ENCODE measurements at places on chromosomes 5 and 9.

DNA sequence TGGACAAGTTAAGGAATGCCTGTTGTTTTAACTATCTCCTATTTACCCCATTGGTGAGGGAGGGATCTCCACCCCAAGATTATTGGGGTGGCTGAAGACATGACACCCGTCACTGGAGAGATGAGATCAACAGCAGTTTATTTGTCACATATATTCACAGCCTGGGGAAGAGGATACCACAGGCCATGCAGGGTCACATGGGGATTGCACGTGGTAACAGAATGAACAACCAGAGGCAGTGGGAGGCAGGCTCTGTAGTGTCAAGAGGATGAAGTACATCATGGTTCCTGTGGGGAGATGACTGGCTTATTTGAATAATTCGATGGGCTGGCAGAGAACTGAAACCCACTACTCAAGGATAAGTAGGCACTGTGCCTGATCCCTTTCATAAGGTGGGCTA is 18.6 kb upstream of the SHISAL2B start:
- DNase-seq: no peak

DNA sequence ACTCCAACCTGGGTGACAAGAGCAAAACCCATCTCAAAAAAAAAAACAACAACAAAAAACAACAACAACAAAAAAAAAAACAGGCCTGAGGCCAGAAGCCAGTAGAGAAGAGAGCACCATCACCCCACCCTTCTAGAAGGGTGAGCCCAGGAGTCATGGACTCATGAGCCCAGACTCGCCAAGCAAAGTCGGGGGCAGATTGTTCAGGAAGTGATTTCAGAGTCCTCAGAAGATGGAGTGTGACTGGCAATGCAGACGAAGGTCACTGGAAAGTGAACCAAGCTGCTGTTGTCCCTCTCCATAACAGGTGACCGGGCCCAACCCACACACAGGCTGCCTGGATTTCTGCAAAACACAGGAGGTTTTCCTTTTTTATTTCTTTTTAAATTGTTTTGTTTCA is 9.0 kb upstream of the WDR38 start:
- DNase-seq: no peak

- DNase-seq: no peak
Observed at GRCh38 chr9:117752894-117753293, 48.7 kb downstream of the TLR4 start.

DNA sequence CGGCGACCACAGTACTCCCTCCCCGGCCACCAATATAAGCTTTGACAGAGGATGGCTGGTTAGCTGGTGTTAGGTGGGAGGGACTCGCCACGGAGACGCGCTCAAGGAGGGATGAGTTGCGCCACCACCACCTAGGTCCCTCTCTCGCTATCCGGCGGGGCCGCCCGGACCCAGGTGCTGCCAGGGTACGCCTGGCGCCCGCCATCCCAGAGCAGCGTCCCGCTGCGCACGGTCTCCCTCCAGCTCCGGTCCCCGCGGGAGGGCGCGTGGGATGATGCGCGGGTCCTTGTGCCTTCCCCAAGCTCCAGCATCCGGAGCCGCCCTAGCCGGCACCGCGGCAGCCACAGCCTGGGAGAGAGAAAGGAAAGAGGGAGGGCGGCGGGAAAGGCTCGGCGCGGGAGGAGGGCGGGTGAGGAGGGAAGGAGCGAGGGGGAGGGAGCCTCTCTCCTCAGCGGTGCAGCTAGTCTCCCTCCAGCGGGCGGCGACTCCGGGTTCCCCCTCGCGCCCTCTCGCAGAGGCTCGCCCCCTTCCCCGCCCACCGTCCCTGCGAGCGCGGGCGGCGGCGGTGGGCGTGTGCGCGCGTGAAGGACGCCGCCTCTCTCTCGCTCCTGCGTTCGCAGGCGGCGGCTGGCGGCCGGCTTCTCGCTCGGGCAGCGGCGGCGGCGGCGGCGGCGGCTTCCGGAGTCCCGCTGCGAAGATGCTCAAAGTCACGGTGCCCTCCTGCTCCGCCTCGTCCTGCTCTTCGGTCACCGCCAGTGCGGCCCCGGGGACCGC is at the start of gene CAMK4:
Gene CAMK4 (plus strand): TSS at position 598 of the 774 bp plus-strand sequence. CDS start 100 bp downstream, at position 698.
- DNase-seq: peak; percentile 74

GRCh38 chr9:14909961-14910805 is at the start of gene FREM1:
Gene FREM1 (minus strand): TSS chr9:14910428. CDS start chr9:14868977, 41,451 bp downstream.
- peak; percentile 74 for DNase-seq

DNA sequence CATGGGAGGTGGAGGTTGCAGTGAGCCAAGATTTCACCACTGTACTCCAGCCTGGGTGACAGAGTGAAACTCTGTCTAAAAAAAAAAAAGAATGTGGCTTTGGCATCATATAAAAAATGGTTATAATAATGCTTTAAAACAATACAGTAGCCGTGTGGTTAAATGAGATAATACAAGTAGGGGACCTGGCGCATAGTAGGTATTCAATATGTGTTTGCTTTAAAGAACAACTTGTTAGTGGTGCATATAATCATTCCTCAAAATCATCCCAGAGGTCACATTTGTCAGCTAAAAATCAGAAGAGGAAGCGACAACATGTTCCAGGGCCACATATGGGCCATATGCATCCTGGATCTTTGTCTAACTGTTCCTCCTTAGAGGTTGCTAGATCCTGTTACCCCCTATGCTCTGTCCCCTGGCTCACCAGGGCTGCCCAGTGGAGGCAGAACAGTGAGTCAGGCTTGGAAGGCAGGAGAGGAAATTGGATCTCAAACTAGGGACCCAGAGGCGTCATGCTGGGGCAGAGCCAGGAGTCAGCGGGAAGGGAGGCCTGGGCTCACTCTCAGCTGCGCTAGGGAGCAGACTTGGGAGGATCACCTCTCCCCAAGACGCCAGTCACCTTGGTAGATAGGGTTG is 27.7 kb downstream of the LHX6 start:
- no peak for DNase-seq

DNA sequence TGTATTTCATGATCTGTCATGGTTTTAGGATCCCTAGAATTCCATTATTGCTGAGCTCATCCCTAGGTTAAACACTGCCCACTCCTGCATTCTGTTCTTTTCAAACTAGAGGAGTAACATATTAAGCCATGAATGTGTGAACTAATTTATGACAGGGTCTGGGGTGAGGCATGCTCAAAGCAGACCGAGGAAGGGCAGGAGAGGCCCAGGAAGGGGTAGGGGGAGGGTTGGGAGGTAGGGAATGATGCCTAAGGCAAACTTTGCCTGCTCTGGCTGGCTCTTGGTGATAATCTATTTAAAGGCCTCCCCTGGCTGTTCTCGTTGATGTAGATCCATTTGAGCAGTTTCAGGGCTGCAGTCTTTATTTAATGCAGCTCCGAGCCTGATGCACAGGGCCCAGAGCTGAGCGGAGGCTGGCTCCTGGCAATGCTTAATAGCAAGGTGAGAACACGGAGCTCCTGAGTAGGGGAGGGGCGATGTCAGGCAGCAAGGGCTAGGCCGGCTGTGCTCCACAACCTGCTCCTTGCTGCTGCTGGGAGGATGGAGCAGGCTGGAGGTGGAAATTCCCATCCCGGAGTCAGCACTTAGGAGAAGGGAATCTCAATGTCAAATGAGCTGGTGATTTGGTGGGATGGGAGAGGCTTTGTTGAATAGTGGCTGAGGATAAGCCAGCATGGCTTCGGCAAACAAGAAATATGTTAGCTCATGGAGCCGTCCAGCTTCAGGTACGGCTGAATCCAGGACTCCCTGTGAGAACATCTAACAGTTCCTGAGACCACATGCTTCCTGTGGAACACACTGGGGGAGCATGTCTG is 73.2 kb upstream of the UNC5A start:
- DNase-seq: peak; percentile 50

Measured in coronary artery (tissue), 2 donors.